LHCN-M2 (cell line): ENCODE measurements at places on chromosomes 5 and 9.

DNA sequence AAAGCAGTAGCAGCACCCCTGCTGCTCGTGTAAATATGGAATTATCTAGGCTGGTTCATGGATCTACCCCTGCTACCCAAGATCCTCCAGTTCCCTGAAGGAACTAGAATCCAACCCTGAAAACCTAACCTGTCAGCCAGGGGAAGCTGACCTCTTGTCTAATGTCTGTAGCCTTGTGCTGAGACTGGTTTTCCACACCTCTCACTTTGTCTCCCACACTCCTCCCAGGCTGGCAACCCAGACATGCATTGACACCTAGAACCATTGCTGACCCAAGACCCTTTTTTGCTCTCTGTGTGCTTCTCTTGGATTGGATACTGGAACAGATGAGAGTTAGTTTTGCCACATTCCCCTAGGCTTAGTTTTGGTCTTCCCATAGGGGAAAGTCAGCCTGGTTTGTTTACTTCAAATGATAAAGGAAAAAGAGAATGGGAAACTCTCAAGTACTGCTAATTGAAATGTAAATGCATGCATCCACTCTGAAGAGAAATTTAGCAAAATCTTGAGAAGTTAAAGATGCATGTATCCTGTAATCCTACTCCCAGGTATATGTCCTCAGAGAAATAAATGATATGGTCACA is 36.6 kb upstream of the NR4A3 start:
- DNase-seq, result no peak

DNA sequence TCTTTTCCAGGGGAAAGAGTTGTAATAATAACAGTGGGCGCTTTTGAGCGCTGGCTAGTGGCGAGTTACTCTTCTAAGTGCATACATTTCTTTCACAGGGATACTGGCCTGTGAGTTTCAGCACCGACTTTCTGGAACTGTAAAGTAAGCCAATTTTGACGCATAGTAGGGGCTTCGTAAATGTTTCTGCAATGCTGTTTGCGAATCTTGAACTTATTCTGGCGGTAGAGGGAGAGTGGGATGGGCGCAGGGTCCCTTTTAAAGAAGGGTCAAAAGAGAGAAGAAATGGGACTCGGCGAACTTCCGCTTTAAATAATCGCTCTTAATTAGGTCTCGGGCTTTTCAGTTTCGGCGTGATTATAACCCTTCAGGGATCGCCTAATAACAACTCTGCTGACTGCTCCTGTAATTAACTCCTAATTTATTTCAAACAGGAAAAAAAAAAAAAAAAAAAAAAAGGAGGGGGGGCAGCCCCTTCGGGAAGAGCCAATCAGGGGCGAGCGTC is 351 bp upstream of the MSX2 start:
- DNase-seq, result peak; percentile 24

DNA sequence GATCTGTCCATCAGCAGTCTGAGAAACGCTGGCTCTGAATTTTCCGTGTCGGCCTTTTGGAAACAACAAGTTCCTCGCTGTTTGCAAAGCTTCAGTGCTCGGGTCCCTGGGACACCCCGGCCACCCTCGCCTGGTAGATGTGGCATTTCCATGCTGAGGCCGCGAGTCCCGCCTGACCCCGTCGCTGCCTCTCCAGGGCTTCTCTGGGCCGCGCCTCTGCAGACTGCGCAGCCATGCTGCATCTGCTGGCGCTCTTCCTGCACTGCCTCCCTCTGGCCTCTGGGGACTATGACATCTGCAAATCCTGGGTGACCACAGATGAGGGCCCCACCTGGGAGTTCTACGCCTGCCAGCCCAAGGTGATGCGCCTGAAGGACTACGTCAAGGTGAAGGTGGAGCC is 4.7 kb downstream of the NTNG2 start:
- no peak for DNase-seq

- DNase-seq, result no peak
These were observed 338.3 kb downstream of the IRX1 start for GRCh38 chr5:3933966-3934365.

DNA sequence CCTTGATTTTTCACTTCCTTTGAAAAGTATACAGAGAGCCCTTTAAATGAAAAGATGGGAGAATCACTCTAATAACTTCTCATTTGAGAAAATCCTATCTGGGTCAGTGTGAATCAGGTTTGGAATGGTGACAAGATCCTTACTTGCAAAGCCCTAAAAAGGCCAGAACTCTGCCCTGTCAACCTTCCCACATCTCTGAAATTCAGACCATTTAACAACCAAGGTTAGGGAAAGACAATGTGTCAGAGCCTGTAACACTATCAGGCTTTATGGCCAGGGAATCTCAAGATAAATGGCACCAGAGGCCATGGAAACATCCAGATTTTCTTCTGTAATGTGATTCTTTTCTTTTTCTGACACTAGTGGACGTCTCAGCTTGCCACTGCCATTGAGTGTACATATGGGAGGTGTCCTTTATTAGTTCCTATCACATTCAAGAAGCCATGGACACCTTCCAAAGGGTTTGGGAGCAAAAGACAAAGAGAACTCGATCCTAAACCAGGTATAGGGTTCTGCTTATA is 165.7 kb upstream of the GPR151 start:
- no peak for DNase-seq

- no peak for DNase-seq
These were observed 25.9 kb downstream of the CD14 start for GRCh38 chr5:140607031-140607430.

DNA sequence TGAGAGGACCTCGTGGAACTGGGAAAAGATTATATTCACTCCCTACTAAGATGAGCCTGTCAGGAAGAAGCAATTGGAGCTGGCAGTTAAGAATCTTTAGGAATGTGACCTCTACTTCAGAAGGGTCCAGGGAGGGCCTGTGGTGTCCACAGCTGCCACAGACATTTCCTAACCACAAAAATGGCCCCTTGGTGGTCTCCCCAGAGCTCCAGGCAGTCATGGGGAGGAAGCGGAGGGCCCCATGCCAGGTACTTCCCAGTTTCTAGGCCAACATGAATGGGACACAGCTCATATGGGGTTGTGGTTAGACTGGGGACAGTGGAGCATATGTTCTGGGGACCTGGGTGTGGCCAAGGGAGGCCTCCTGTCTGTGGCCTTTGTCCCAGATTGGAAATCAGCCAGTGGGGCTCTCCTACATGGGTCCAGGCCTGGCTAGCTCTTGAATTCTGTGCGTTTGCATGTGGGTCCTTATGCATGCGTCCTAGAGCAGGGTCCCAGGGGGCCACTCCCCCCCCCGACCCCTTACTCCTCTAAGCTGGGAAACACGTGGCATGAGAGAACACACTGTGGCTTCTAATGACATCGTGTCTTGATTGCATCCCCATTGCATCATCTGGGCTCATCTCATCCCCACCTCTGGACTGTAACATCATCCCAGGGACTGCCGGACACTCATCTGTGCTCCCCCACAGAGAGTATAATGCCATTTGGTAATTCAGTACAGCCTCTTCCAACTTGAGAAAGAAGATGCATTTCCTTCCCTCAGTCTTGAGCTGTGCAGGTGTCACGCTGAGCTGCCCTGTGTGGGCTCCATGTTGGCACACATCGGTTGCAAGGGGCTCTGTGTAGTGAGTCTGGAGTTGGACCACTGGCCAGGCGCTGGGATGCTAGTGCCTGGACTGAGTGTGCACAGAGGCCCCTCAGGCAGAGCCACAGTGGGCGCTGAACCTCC is 31.3 kb downstream of the IRF1 start:
- peak; percentile 72 for DNase-seq
